ENCODE measurements at places on chromosomes 16 and 17.

GRCh38 chr16:15529673-15530072, 95.3 kb downstream of the BMERB1 start:
- DNase-seq: no peak

DNA sequence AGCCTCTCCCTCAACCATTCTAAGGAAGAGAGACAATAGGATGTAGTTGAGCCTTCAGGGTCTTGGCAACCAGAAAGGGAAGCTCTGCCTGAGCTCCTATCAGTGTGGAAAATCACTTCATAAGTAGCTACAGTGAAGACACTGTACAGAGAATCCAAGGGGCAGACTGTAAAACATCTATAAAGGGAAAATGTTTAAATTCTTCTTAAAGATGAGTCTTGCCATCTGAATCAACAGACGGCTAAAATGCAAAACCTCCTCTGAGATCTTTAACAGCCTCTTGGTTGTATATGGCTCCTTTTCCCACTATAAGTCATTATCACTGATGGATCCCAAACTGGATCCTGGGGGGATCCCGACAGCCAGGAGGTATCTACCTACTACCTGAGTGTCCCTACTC, 239.2 kb upstream of the SOX9 start:
- no peak for DNase-seq

GRCh38 chr16:66605177-66605978, 874 bp downstream of the CMTM3 start:
- DNase-seq: peak; percentile 26

DNA sequence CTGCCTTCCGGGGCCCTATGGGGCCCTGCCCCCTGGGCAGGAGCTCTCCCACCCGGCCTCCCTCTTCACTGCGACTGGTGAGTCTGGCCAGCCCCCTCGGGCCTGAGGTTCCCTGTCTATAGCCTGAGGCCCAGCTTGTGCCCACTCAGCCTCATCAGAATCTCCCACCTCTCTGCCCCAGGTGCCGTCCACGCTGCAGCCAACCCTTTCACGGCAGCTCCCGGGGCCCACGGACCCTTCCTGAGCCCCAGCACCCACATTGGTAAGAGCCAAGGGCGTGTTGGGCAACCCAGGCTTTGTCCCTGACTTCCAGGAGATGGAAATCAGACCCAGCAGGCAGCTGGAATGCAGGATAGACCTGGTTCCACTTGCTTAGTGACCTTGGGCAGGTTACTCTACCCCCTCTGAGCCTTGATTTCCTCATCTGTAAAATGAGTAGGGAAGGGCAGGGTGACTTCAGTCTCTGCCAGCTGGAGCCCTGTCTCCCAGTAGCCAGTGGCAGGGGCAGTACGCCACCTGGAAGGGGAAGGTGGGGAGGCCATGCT, 9.2 kb downstream of the FBRS start:
- DNase-seq: no peak

- DNase-seq: no peak
These were observed 130.9 kb upstream of the FOXF1 start for GRCh38 chr16:86379505-86379846.

GRCh38 chr17:14351493-14351892, 50.6 kb downstream of the HS3ST3B1 start:
- DNase-seq: no peak
